ENCODE measurements at places on chromosomes 7 and 10. TPM values are rescaled to one million over a fixed set of nuclear protein-coding genes. Genes with fewer than 3 reads are reported as not detected.

- no peak for DNase-seq
Measured at GRCh38 chr10:101675115-101675514, 19.9 kb downstream of the FBXW4 start.

GRCh38 chr10:14779001-14779651, 4.4 kb upstream of the FAM107B start:
- no peak for DNase-seq

GRCh38 chr7:1108264-1108920, 20.5 kb downstream of the GPER1 start:
- DNase-seq, result peak; percentile 43

DNA sequence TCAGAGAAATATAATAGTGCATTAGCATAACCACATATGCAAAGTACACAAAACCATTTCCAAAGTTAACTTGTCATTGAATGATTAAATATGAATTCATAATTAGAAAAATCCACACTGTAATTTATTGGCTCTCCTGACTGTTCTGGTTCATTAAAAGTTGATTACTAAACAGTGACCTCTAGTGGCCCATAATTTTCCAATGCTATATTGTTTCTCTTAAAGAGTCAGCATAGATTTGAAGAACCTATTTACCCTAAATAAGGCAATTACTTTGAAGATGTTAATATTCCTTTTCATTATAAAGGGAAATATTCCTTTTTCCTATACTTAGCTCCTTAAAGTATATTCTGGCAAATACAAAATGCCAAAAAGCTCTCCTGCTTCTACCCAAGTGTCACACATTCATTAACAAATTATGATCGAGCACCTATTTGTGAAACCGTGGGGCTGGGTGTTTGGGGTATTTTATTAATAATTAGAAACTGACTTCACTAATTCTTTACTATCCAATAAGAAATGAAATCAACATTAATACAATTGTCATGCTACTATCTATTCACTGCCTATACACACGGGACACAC, 86.2 kb downstream of the HIBADH start:
- no peak for DNase-seq

DNA sequence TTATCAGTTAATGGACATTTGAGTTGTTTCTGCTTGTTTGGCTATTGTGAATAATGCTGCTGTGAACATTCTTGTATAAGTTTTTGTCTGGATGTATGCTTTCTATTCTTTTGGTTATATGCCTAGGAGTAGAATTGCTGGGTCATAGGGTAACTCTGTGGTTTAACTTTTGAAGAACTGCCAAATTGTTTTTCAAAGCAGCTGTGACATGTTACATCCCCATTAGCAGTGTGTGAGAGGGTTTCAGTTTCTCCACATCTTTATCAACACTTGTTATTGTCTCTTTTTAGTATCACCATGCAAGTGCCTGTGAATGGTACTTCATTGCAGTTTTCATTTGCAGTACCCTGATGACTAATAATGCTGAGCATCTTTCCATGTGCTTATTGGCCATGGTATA, 2.1 kb upstream of the NDUFB8 start:
- DNase-seq, result no peak

GRCh38 chr10:31041011-31041410, 9.3 kb upstream of the ZNF438 start:
- DNase-seq, result no peak

DNA sequence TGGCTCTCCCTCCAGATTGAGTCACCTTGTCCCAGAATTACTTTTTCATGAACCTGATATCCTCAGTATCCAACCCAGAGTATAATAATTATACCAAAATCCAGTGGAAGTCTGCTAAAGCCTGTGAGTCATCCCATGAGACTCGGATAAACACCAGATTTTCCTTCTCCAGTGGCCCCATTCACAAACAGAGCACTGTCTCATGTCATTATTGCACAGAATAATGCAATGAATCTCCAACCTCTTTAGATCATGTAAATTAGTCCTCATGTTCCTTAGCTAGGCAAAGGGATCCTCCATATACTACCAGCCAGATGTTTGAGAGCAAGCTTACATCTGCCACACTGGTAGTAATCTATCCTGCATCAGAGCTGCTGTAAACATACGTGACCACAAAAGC, 89.0 kb downstream of the AMPH start:
- no peak for DNase-seq

FMC1 gene
- 2.1 TPM for total RNA-seq

TEX47 gene
- total RNA-seq, result not detected

PON1 gene
- 0.59 TPM for total RNA-seq
